ENCODE measurements at places on chromosomes 11 and 22. TPM values are rescaled to one million over a fixed set of nuclear protein-coding genes. Genes with fewer than 3 reads are reported as not detected.
A peak's percentile ranks its signal among the peaks of the same experiment; 100 is the strongest.

The SWAP70 gene
- total RNA-seq = 65.6 TPM

The OR5T3 gene
- not detected for total RNA-seq

- no peak for DNase-seq
These were observed 20.0 kb downstream of the KCNJ4 start for GRCh38 chr22:38435010-38435409.

GRCh38 chr11:1232883-1233321 is 10.0 kb downstream of the MUC5B start:
- DNase-seq = no peak

- DNase-seq = no peak
These were observed 7.4 kb downstream of the PRR33 start for GRCh38 chr11:1884303-1884700.

GRCh38 chr11:57935402-57936049 is 88.2 kb upstream of the OR9Q1 start:
- DNase-seq = no peak

DNA sequence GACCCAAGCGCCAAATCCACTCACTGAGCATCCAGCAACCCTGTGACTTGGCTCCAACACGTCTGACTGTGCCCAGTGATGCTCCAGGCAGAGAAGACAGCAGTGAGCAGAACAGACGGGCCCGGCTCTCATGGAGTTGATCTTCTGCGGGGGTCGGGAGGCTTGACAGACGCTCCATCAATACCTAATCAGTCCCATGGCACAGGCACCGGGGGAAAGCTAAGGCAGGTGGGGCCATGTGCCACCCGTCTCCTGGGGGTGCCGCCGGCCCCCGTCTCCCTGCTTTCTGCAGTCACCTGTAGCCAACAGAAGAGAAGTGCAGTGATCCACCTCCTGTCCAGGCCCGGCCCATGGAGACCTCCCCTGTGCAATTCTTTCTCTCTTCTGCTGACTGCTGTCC is 47.5 kb downstream of the LINC01488 start:
- peak; percentile 4 for DNase-seq

DNA sequence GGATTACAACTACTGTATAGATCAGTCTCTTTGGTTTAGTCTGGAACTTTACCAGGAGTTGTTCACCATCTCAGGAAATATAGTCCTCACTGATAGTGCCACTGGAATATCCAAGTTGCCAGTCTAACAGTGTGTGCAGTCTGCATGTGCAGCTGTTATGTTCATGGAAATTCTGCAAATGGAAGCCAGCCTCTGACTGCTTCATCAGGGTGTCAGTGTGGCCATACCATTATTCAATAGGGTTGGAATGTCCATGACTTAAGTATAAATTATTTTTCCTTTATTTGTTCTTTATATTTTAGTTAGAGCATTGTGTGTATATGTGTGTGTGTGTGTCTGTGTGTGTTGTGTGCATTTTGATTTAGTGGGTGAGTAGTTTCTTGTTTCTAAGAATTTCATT is 51.8 kb downstream of the C11orf96 start:
- DNase-seq = no peak

DNA sequence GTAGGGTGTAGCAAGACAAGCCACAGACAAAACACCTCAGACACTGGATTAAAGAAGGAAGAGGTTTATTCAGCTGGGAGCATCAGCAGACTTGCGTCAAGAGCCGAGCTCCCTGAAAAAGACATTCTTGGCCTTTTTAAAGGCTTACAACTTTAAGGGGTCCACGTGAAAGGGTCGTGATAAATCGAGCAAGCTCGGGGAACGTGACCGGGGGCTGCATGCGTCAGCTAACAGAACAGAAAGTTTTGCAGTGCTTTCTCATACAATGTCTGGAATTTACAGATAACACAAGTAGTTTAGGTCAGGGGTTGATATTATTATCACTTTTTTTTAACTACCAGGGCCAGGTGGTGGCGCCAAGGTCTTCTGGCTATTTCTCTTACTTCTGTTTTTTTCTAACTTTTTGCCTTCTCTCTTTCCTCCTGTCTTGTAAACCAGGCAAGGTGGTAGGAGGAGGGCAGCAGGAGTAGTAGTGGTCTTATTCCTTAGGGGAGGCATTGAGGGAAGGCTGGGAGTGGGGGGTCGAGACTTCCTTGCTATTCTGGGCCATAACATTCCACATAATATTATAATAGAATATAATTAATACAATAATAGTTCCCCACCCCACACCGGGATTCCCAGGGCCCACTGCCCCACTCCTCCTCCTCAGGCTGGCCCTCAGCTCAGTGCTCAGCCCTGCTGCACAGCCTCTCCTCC is 587 bp upstream of the ALDH3B1 start:
- no peak for DNase-seq

DNA sequence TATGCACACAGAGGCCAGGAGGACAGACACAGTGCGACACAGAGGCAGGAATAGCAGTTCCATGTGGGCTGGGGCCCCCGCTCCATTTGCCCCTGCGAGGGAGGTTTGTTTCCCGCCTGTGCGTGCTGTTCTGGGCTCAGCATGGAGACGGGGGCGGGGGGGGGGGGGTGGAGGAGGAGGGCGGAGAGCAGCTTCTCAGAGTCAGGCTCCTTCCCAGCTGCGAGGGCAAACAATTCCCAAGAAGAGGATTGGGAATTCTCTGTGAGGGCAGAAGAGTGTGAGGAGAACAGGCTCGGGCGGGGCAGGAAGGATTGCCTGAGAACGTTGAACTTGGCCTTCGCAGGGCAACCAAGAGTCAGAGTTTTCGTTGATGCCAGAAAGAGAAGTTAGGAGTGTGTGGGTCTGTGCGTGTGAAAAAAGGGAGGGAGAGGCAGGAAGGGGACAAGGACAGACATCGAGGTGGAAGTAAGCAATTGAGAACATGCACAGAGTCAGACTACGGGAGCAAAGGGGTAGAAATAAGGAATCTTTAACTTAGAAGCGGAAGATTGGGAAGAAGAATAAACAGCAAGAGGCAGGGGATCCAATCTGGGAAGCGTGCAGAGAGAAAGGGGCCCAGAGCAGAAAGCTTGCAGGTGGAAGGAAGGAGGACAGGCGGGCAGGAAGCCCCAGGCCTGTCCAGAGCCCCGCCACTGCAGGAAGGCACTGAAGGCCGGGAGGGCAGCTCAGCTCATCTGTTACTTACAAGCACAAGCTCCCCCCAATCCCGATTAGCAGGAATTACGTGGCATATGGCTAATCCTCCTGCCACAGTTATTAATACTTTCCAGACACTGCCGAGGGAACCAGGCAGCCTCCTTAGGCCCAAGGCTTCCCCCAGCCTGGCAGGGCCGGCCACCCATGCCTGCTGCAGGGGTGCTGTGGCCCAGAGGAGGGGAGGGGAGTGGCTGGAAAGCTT is 15.6 kb upstream of the JAM3 start:
- DNase-seq = no peak

DNA sequence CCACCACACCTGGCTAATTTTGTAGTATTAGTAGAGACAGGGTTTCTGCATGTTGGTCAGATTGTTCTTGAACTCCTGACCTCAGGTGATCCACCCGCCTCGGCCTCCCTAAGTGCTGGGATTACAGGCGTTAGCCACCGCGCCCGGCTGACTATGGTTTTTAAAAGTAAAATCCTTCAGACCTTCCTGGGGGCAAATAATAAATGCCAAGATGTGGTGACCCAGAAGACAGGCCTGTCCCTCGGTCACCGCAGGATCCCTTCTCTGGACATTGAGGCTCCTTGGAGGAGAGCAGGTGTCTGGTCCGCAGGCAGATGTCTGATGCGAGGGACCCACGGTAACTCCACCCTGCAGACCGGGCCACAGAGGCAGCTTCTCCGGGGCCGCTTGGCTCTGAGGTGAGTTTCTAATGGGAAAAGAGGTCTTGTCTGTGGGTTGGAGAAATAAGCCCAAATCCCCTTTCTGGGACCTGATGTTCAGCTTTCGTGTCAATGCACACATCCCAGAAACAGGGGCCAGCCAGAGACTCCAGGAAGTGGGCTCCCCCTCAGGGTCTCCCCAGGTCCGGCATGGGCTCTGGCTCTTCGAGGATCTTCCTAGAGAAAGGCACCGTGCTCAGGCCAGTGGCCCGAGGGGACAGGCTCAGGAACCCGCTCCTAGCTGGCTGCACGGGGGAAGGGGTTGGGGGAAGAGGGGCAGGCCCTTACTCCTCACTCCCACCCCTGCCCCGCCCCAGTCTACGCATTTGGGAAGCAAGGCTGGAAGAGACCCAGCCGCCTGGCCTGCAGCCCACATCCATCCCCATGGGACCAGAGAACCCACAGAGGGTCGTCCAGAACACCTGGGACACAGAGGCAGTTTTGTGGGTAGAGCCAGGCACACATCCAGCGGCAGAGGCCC is 100.6 kb downstream of the WNT7B start:
- no peak for DNase-seq

- DNase-seq = no peak
These were observed 8.8 kb downstream of the OSBPL5 start for GRCh38 chr11:3156282-3156660.

Measured in uterus (tissue), 4 donors.